Activated naive CD8-positive, alpha-beta T cell treated with anti-CD3 and anti-CD28 coated beads for 36 hours (primary cell): ENCODE measurements at places on chromosomes 11 and 22. TPM values are rescaled to one million over a fixed set of nuclear protein-coding genes. Genes with fewer than 3 reads are reported as not detected.

DGCR6 gene
- total RNA-seq: 0.68 TPM

DNA sequence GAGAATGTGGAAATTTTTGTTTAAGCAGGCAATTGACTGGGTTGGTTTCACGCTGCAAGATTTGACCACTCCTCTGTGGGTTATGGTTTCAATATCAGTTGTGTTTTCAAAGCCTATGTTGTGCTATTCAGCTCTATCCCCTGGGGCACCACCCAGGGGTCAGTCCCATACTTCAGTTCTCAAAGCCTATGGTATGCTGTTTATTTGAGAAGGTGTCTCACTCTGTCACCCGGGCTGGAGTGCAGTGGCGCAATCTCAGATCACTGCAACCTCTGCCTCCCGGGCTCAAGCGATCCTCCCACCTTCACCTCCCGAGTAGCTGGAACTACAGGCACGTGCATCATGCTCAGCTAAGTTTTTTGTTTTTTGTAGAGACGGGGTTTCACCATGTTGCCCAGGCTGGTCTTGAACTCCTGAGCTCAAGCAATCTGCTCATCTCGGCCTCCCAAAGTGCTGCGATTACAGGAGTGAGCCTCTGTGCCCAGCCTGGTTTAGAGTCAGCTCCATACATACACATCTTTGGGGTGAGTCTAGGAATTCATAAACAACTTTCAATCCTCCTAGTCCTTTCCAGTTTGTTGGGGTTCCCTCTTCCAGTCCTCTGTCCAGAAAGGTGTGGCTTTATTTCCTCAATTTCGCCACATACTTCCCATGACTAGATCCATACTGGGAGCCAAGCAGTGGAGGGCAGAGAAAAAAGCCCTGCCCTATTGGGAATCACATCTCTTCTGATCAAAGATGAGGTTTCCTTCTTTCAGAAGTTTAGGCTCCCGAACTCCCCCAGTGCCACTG lies 35.0 kb upstream of the MAPK1 start:
- H3K27ac ChIP-seq: no peak overlapping the region
- H3K4me3 ChIP-seq: no peak overlapping the region
- H3K27me3 ChIP-seq: no peaks in the 10 kb centered on the region
- DNase-seq: no peak

PRSS23 gene
- total RNA-seq: 3.7 TPM

- peaks cover 9% of the 10 kb centered on the region for H3K4me1 ChIP-seq
- H3K36me3 ChIP-seq: peaks cover 5% of the 10 kb centered on the region
- no peak overlapping the region for H3K27ac ChIP-seq
- H3K4me3 ChIP-seq: no peak overlapping the region
- peaks cover 60% of the 10 kb centered on the region for H3K27me3 ChIP-seq
Observed at GRCh38 chr11:1592628-1593027, 5.5 kb downstream of the KRTAP5-2 start.

MUC2 gene
- total RNA-seq: not detected

VSIG10L2 gene
- not detected for total RNA-seq

- H3K27me3 ChIP-seq: no peaks in the 10 kb centered on the region
- no peak for DNase-seq
- H3K27ac ChIP-seq: no peak overlapping the region
- H3K36me3 ChIP-seq: peaks cover 7% of the 10 kb centered on the region
- no peaks in the 10 kb centered on the region for H3K4me1 ChIP-seq
- H3K4me3 ChIP-seq: no peak overlapping the region
Observed at GRCh38 chr11:17790453-17790852, 55.9 kb downstream of the KCNC1 start.

DNA sequence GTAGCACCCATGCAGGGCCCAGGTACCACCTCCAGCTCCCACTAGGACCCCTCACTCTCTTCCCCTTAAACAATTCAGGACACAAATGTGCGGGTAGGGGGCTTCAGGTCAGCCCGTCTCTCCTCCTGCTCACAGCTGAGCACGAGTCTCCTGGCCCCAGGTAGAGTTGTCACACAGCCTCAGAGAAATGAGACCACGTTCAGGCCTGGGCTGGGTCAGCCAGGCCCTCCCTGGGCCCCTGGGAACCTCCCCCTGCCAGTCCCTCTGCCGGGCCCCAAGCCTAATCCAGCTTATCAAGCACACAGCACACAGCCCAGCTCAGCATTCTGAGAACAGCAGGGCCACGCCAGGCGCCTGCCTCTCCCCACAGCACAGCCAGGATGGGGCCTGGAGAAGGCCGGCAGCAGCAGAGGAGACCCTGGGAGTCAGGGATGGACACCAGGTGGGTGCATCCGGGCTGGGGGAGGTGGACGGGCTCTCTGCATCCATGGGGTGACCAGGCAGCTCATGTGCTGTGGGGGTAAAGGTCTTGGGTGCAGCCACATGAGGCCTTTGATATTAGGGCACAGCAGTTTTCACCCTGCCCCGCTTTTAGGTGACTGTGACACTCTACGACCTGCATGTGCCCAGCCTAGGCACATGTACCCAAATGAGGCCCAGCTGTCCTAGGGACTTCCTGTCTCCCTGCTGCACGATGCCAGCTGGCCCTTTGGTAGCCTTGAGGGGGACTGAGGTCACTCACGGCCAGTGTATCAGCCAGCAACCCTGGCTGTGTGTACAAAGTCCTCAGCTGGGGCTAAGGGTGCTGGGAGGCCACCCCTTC lies 87.0 kb downstream of the MORC2 start:
- H3K27ac ChIP-seq: no peak overlapping the region
- DNase-seq: no peak
- no peaks in the 10 kb centered on the region for H3K4me1 ChIP-seq
- H3K36me3 ChIP-seq: peaks cover under 1% of the 10 kb centered on the region

DNA sequence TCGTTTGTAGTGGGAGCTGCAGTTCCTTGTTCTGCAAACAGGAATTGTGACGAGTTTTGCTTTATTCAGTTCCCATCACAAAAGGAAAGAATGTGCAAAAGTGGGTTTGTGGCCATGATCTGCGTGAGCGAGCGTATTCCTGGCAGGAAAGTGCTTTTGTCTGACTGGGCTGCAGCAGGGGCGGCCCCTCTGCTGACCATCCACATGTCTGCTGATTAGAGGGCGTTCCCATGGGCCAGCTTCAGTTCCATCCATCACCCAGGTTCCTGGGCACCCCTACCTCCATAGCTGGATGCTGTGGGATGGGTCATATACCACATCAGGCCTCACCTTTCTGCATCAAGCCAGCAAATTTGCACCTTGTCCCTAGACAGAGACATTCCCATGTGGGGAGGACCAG lies 28.9 kb upstream of the GAL start:
- DNase-seq: no peak
- H3K27me3 ChIP-seq: no peaks in the 10 kb centered on the region
- no peak overlapping the region for H3K27ac ChIP-seq
- H3K4me3 ChIP-seq: no peak overlapping the region
- H3K36me3 ChIP-seq: no peaks in the 10 kb centered on the region
- H3K4me1 ChIP-seq: no peaks in the 10 kb centered on the region

FGF19 gene
- total RNA-seq: not detected

MOGAT2 gene
- not detected for total RNA-seq

- H3K4me3 ChIP-seq: no peak overlapping the region
- H3K36me3 ChIP-seq: peaks cover 1% of the 10 kb centered on the region
- no peaks in the 10 kb centered on the region for H3K4me1 ChIP-seq
Observed at GRCh38 chr11:131546218-131546895, 175.9 kb downstream of the NTM start.

DNA sequence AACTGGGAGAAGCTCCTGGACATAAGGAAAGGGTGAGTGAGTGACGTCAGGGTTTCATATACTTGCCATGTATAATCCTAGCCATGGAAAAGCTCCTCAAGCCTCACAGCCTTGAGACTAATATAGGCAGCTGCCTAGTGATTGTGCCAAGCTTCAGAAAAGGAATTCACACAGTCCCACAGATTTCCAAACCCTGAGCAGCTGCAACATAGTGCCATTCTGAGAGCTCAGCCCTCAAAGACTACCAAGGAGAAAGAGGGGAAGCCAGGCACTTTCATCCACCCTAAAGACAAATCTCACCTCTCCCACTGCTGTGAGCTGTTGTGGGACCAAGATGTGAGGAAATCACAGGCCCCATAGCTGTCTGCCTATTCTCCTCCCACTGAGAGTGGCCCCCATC lies 707.9 kb upstream of the ANO5 start:
- no peak overlapping the region for H3K4me3 ChIP-seq
- H3K27ac ChIP-seq: no peak overlapping the region
- DNase-seq: no peak
- no peaks in the 10 kb centered on the region for H3K36me3 ChIP-seq
- no peaks in the 10 kb centered on the region for H3K27me3 ChIP-seq

DNA sequence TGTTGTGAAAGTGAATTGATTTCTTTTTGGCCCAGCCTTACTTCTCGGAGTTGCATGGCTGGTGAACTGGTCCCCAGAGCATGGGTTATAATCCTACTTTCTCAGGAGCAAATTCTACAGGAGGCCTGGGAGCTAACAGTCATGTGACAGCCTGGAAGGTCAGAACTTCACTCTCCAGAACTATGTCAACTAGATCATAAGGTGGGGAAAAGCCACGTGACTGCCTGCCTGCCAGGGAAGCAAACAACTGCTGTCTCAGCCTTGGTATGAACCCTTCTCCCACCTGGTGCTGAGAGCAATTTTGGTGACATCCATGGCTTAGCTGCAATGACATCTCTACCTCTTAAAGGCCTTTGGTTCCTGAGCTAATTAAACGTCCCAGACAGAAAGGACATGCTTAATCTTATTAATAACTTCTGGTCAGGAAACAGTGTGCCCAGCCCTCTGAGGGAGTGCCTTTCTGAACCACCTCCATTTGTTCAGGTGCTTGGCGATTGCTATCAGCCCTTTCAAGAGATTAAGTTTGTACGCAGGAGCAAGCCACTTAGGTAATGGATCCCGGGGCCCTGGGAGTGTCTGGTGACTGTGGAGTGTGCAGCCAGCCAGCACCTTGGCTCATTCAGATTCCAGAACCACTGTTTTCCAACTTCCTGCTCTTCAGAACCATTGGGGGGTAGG lies 1.4 kb upstream of the CREB3L1 start:
- peaks cover 36% of the 10 kb centered on the region for H3K27me3 ChIP-seq
- H3K4me1 ChIP-seq: peaks cover 2% of the 10 kb centered on the region
- no peaks in the 10 kb centered on the region for H3K36me3 ChIP-seq

OR8D2 gene
- not detected for total RNA-seq

DNA sequence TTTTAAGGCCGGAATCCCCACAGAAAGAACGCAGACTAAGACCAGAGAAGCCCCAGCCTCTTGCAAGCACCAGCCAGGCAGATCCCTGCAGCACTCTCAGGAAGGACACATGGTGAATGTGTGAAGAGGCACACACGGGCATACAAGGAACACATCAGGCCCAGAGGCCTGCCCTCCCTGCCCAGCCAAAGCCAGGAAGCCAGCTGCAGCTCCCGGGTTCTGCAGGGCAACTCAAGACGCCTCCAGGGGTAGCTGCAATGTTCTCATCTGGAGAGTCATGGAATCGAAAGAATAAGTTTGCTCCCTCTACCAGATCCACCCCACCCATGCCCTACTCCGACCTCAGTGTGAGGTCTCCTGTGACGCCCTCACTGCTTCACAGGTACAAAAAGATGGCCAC lies 2.3 kb downstream of the DGCR2 start:
- H3K27ac ChIP-seq: no peak overlapping the region
- H3K27me3 ChIP-seq: no peaks in the 10 kb centered on the region
- peak overlapping the region; percentile 90 for H3K4me3 ChIP-seq
- peaks cover 4% of the 10 kb centered on the region for H3K36me3 ChIP-seq
- peaks cover 64% of the 10 kb centered on the region for H3K4me1 ChIP-seq
- DNase-seq: no peak

PHLDA2 gene
- total RNA-seq: 1.3 TPM

DNA sequence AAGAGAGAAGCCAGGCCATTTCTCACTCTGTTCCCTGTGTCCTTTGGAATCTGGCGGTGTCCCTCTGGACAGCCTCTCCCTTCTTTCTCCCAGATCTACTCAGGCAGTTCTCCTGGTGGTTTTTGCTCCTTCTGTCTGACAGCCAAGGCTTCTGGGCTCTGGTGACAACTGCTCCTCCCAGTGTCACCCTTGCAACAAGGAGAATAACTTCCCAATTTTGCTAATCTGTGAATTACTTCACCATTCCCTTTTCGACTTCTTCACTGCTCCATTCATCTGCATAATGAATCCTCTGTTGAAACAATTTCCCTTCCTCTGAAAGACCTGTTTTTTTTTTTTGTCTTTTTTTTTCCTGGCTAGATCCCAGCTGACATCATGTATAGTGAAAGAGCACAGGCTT lies 56.3 kb upstream of the PDE3B start:
- H3K27me3 ChIP-seq: no peaks in the 10 kb centered on the region
- peaks cover 68% of the 10 kb centered on the region for H3K36me3 ChIP-seq
- DNase-seq: no peak
- H3K27ac ChIP-seq: no peak overlapping the region

DNA sequence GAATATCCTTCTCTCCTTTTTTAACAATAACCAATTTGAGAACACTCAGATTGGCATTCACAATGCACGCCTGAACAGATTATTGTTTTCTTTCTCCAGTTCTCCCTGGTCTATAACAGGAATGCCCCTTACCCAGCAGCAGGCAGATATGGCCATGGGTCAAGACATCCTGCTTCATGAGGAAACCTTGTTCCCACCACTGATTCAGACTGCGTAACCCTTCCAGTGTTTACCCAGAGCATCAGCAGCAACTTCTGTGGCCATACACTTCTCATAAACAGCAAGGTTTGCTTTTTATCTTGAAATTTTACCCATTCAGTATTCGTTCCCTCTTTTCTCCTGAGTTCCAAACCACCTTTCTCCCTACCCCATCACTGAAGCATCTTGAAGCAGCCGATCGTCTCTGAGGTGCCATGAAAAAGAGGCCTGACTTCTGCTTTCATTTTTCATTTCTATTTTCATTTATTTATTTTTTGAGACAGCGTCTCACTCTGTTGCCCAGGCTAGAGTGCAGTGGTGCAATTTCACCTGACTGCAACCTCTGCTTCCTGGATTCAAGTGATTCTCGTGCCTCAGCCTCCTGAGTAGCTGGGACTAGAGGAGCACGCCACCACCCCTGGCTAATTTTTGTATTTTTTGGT lies 9.6 kb downstream of the PTS start:
- H3K27ac ChIP-seq: peak overlapping the region; percentile 57
- DNase-seq: no peak
- H3K36me3 ChIP-seq: peaks cover 32% of the 10 kb centered on the region
- peaks cover 2% of the 10 kb centered on the region for H3K4me1 ChIP-seq
- no peaks in the 10 kb centered on the region for H3K27me3 ChIP-seq
- H3K4me3 ChIP-seq: no peak overlapping the region

- H3K36me3 ChIP-seq: peaks cover 5% of the 10 kb centered on the region
- peak; percentile 67 for DNase-seq
- peak overlapping the region; percentile 84 for H3K27ac ChIP-seq
- H3K27me3 ChIP-seq: no peaks in the 10 kb centered on the region
- peaks cover 11% of the 10 kb centered on the region for H3K4me1 ChIP-seq
Observed at GRCh38 chr11:119169282-119169719, 776 bp downstream of the NLRX1 start.

GRCh38 chr22:31911565-31912406 lies 32.5 kb upstream of the YWHAH start:
- H3K27ac ChIP-seq: no peak overlapping the region
- peaks cover 5% of the 10 kb centered on the region for H3K36me3 ChIP-seq
- H3K4me3 ChIP-seq: no peak overlapping the region
- DNase-seq: no peak
- H3K4me1 ChIP-seq: no peaks in the 10 kb centered on the region

CACNA1I gene
- 0.26 TPM for total RNA-seq
